Activated CD8-positive, alpha-beta memory T cell treated with anti-CD3 and anti-CD28 coated beads, Interleukin-2, amount 50 U/mL, for 4 hours (primary cell): ENCODE measurements at places on chromosomes 1 and 21.

DNA sequence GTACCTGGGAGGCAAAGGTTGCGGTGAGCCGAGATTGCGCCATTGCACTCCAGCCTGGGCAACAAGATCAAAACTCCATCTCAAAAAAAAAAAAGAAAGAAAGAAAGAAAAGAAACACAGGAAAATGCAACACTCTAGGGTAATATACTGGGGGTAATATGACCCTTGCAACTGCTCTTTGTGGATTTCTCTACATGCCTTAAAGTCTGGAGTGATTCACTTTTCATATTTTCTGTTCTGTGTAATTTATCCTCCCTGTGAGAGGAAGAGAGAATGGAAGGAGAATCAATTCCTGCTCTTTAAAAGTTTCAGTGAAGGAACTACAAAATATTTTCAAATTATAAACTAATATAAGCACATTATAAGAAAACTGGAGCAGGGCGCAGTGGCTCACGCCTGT, 22.7 kb downstream of the RIT1 start:
- DNase-seq, result no peak

DNA sequence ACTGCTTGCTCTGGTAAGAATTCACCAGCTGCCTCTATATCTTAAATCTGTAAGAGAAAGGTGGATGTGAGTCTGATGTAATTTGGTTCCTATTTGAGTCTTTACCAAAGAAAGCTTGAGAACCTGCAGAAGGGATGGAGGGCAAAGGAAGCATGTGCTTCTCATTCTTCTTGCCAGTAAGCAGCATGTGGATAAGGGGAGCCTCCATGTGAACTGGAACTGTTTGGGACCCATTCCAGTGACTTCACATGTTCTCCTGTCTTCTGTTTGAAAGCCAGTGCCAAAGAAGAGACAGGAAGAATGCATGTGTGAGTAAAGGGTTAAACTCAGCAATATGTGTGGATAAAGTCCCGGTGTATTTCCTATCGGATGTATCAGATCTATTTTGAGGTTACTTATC, 119.6 kb upstream of the ADGRL2 start:
- no peak for DNase-seq

DNA sequence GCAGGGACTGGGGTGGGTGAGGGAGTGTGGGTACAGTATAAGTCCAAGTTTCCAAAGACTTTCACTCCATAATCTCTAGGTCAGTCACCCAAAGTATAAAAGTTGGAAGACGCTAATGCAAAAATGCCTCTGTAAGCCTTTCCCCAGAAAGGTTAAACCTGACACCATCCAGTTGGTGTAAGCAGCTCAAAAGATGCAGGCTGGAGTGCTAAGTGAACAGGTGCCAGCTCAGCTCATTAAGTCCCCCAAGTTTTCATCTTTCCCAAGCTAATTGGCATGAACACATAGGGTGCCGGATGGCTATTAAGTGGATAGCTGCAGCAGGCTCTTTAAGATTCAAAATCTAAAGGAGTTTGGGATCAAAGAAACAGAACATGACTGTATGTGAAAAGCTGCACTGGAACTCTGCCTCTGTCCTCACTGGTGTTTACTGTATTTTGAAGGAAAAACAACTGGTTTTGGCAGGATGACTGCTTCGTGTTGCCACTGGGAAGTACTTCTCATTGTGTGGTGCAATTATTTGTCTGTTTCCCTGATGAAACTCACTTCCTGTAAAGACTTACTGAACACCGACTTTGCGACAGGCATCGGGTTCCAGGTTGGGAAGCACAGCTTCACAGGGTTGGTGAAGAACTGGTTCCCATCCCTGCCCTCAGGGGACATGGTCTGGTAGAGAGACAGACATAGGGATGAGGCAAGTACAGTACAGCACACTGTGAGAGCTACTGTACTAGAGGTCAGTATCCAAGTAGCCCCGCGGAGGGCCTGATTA, 152.7 kb downstream of the DAB1 start:
- DNase-seq, result no peak

- DNase-seq, result no peak
Observed at GRCh38 chr1:96713649-96714048, 7.9 kb upstream of the PTBP2 start.

GRCh38 chr1:15734901-15735300, 1.2 kb upstream of the SLC25A34 start:
- DNase-seq, result no peak

GRCh38 chr1:110242731-110243130, 32.6 kb downstream of the KCNC4 start:
- no peak for DNase-seq

- DNase-seq, result no peak
Observed at GRCh38 chr1:86259390-86259789, 102.8 kb upstream of the COL24A1 start.

GRCh38 chr1:232476538-232476950, 153.4 kb downstream of the SIPA1L2 start:
- DNase-seq, result no peak

DNA sequence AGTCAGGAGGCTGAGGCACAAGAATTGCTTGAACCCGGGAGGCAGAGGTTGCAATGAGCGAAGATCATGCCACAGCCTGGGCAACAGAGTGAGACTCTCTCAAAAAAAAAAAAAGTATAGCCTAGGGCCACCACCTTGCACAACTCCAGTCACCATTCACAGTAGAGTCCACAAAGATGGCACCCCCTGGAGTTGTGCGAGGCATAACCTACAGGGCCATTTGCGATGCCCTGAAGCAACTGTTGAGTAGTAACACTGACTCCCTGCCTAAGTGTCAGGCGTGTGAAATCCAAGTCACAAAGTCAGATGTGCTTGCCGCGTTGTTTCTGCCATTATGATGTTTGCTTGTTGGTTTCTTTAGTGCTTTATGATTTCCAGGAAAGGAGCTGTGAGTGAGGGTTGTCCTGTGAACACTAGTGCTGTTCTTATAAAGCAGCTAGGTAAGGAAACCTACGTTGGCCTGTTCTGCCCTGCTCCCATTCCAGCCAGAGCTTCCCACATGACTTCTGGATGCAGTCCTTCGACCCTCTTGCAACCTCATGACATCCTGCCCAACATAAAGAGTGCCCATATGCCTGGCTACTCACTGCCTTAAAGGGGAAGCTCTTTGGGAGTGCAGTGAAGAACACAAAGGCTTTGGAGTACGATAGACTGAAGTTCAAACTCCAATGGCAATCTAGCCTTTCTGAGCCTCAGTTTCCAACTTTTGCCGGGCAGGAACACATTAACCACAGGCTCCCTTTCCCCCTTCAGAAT, 29.8 kb downstream of the FHAD1 start:
- no peak for DNase-seq

DNA sequence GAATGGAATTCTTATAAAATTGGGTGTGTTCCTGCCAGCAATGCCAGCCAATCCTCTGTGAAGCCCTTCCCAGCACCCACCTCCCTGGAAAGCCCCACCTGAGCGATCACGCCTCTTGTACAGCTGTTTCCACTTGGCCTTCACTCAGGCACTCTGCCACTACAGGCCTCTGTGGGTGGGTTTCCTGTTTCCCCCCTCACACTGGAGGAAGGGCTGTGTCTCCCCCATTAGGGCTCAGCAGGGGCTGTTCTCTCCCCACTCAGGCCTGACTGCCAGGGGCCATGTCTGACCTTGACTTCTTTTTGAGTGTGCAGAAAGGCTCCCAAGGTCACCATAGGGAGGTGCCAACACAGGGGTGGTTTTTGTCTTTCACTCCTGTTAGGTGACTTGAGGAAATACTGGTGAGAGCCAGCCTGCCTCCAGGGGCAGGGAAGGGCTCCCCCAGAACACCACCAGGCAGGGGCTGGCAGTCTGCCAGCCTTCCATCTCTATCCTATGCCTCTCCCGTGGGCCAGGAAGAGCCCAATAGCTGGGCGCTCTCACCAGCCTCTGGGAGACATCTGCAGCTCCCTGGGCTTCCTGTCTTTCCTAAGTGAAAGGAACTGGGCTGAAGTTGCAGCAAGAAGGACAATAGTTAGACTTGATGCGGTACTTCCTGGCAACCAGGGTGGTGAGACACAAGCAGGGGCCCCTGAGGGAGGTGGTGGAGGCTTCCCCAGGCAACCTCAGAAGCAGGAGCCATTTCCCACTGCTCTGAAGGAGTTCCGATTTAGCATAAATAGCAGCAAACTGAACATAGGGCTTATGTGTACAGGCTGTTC, 49.1 kb downstream of the ELK4 start:
- DNase-seq, result no peak

- DNase-seq, result no peak
Observed at GRCh38 chr21:31667132-31667531, 7.6 kb downstream of the SOD1 start.
